Activated CD4-positive, alpha-beta memory T cell treated with anti-CD3 and anti-CD28 coated beads for 36 hours (primary cell): ENCODE measurements at places on chromosomes 7 and 10.

GRCh38 chr7:91866599-91867148 is 13.8 kb downstream of the MTERF1 start:
- peaks cover 2% of the 10 kb centered on the region for H3K4me1 ChIP-seq
- no peak overlapping the region for H3K27ac ChIP-seq
- peaks cover 5% of the 10 kb centered on the region for H3K36me3 ChIP-seq
- H3K27me3 ChIP-seq = no peaks in the 10 kb centered on the region
- no peak for DNase-seq
- no peak overlapping the region for H3K4me3 ChIP-seq

DNA sequence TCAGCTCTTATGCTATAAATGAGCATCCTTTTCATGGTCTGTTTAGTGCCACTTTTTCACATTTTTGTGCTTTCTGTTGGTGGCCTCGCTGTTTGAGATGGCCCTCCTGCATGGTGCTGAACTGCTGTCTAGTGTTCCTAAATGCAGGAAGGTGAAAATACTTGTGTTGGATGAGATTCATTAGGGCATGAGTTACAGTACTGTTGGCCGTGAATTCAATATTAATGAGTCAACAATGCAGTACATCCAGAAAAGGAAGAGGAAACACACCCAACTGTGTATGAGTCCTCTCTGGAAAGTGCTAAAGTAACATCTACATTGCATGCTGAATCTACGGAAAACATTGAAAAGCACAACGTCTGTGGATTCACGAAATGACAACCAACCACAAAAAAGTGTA is 124.0 kb downstream of the HERPUD2 start:
- H3K27me3 ChIP-seq = peaks cover 3% of the 10 kb centered on the region
- no peaks in the 10 kb centered on the region for H3K36me3 ChIP-seq
- H3K4me1 ChIP-seq = no peaks in the 10 kb centered on the region
- no peak for DNase-seq
- no peak overlapping the region for H3K4me3 ChIP-seq

DNA sequence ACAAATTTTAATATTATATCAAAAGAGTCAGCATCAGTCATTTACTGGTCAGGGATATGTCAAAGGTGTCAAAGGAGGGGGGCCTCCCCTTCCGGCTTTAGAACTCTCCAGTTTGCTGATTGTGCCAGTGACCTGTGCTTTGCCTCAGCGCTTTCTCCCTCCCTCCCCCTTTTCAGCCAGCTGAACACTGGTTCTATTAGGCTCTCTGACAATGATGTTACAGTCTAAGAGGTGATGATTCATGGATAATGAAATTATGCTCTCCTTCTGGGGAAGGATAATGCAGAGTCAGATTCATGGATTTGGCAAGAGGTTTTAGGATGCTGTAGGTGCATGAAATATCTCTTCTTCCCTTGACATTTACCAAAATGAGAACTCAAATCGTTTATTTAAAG is 6.1 kb downstream of the LRRTM3 start:
- no peak for DNase-seq
- no peak overlapping the region for H3K4me3 ChIP-seq
- no peak overlapping the region for H3K27ac ChIP-seq
- H3K4me1 ChIP-seq = no peaks in the 10 kb centered on the region

- no peak overlapping the region for H3K4me3 ChIP-seq
- no peaks in the 10 kb centered on the region for H3K27me3 ChIP-seq
- H3K36me3 ChIP-seq = no peaks in the 10 kb centered on the region
- DNase-seq = no peak
These were observed 85.8 kb upstream of the LRRC18 start for GRCh38 chr10:49025347-49025983.

GRCh38 chr10:52780391-52781155 is 8.0 kb upstream of the MBL2 start:
- H3K36me3 ChIP-seq = no peaks in the 10 kb centered on the region
- no peak overlapping the region for H3K4me3 ChIP-seq
- H3K27me3 ChIP-seq = no peaks in the 10 kb centered on the region
- H3K4me1 ChIP-seq = no peaks in the 10 kb centered on the region
- H3K27ac ChIP-seq = no peak overlapping the region
- no peak for DNase-seq

DNA sequence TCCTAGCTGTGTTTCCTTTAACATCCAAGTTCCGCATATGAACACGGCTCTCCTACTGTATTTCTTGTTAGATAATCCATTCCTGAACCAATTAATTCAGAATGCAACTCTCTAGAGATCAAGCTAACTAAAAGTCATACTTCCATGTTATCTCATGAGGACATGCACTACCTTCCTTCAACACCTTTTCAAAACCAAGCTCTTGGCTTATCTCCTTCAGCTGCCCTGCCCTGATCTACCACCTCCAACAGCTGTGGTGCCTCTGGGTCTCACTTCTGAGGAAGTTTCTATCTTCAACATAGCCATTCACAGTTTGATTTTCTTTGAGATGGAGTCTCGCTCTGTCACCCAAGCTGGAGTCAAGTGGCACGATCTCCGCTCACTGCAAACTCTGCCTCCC is 109.5 kb downstream of the IDE start:
- H3K36me3 ChIP-seq = peaks cover 40% of the 10 kb centered on the region
- H3K4me3 ChIP-seq = no peak overlapping the region
- H3K27me3 ChIP-seq = no peaks in the 10 kb centered on the region
- no peak for DNase-seq
- H3K4me1 ChIP-seq = no peaks in the 10 kb centered on the region

DNA sequence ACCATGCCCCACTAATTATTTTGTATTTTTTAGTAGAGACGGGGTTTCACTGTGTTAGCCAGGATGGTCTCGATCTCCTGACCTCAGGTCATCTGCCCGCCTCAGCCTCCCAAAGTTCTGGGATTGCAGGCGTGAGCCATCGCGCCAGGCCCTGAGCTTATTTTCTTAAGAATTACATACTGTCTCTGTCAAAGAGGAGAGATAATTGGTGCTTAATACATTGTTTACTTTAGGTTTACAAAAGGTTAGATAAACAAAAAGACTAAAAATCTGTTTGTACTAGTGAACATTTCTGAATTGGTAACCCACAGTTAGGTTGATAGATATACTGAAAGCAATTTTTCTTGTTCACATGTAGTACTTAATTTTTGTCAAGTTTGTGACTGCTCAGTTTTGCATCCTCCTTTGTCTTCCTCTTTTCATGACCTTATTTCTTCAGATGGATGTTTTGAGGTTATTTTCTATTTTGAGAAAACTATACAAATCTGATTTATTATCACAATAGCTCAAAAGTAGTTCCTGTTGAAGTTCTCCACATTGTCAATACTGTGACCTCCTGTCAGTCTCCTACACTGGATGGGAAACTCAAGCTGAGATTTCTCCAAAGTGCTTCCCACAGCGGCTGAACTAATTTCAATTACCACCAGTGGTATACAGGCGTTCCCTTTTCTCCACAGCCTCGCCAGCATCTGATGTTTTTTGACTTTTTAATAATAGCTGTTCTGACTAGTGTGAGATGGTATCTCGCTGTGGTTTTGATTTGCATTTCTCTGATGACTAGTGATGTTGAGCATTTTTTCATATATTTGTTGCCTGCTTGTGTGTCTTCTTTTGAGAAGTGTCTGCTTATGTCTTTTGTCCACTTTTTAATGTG is 22.5 kb downstream of the HHEX start:
- H3K4me3 ChIP-seq = no peak overlapping the region
- no peaks in the 10 kb centered on the region for H3K36me3 ChIP-seq
- no peaks in the 10 kb centered on the region for H3K4me1 ChIP-seq
- no peak overlapping the region for H3K27ac ChIP-seq
- no peak for DNase-seq

DNA sequence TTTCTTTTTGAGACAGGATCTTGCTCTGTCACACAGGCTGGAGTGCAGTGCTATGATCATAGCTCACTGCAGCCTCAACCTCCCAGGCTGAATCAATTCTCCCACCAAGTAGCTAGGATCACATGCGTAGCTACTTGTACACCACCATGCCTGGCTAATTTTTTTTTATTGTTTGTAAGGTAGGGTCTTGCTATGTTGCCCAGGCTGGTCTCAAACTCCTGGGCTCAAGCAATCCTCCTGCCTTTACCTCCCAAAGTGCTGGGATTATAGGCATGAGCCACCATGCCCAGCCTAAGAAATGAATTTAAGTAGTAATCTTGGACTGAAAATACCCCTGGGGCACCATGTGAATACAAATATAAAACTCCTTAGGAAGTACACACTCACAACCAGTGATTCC is 5.8 kb downstream of the NUDT13 start:
- H3K4me1 ChIP-seq = peaks cover 11% of the 10 kb centered on the region

GRCh38 chr7:21504021-21504420 is 38.8 kb upstream of the DNAH11 start:
- no peak overlapping the region for H3K4me3 ChIP-seq
- H3K4me1 ChIP-seq = no peaks in the 10 kb centered on the region
- no peaks in the 10 kb centered on the region for H3K27me3 ChIP-seq
- no peak for DNase-seq

DNA sequence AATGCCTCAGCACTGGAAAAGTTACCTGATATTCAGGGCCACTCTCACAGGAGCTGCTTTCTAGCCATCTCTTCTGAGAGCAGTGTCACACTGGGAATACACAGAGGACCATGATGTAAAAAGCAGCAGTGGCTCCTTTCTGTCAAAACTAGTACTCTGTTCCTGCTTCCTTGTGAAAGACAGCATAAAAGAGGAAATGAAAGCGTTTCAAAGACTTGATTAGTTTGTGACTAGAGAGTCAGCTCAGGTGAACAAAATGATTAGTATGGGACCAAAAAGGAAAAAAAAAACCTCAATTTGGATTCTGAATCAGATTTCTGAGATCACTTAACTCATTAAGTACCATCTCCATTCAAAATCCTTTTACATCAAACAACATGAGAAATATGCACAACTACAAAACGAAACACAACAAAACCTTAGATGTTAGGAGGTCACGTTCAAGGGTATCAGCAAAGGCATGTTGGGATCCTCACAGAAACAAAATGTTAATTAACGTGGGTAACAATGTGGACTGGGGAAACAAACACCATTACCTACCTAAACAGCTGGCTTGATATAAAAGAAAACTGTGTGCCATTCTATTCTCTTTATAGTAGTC is 103.7 kb downstream of the MACC1 start:
- H3K4me1 ChIP-seq = no peaks in the 10 kb centered on the region
- H3K4me3 ChIP-seq = no peak overlapping the region

DNA sequence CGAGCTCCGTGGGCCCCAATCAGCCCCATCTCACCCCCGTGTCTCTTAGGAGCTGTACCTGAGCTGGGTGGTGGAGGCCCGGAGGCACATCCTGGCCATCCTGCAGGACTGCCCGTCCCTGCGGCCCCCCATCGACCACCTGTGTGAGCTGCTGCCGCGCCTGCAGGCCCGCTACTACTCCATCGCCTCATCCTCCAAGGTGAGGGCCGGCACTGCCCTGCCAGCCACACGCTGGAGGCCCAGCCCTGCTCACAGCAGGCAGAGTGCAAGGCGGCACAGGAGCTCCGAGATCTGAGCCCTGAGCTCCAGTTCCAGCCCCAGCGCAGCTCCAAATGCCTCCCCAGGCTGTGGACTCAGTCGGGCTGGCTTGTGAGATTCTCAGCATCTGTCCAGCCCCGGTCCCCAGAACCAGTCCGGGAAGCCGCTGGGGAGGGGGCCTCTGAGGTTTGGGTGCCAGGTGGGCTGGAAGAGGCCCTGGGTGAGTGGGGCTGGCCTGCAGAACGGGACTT is 9.3 kb downstream of the TMEM120A start:
- H3K4me3 ChIP-seq = no peak overlapping the region
- H3K27me3 ChIP-seq = no peaks in the 10 kb centered on the region
- H3K4me1 ChIP-seq = peaks cover 5% of the 10 kb centered on the region
- DNase-seq = no peak
- H3K36me3 ChIP-seq = peaks cover 2% of the 10 kb centered on the region

GRCh38 chr10:110808615-110809014 is 63.1 kb upstream of the PDCD4 start:
- peaks cover 18% of the 10 kb centered on the region for H3K4me1 ChIP-seq
- no peak for DNase-seq
- no peak overlapping the region for H3K27ac ChIP-seq
- H3K4me3 ChIP-seq = no peak overlapping the region
- no peaks in the 10 kb centered on the region for H3K27me3 ChIP-seq
- H3K36me3 ChIP-seq = no peaks in the 10 kb centered on the region

DNA sequence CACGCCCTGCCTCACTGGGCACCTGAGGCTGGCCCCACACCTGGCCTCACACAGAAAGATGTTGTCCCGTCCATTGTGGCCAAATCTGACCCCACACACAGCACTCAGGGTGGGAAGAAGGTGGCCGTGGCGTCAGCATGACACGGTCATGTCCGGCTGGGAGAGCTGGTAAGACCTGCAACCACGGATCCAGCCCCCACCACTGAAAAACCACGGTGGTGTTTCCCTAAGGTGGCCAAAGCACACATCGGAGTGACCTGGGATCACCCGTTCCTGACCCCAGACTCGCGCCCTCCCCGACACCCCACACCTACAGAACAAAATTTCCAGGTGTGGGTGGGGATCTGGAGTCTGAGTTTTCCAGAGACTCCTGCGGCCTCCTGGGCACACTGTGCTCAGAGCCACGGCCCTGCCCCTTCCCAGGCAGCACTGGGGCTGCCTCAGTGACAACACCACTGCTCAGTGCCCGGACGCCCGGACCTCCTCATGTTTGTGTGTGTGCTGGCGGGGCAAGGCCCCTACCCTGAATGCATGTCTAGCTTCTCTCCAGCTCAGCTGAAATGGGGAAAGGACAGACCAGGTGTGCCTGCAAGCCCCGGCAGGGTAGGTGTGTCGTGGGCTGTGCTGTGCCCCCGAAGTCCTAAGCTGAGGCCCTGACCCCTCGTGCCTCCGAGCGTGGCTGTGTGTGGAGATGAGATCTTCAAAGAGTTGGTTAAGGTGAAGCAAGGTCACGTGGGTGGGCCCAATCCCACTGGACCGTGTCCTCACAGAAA is 36.1 kb downstream of the STK32C start:
- no peaks in the 10 kb centered on the region for H3K36me3 ChIP-seq
- DNase-seq = no peak
- no peak overlapping the region for H3K4me3 ChIP-seq
- H3K27me3 ChIP-seq = no peaks in the 10 kb centered on the region

GRCh38 chr10:83909001-83909400 is 230.3 kb upstream of the GHITM start:
- no peaks in the 10 kb centered on the region for H3K4me1 ChIP-seq
- H3K27me3 ChIP-seq = no peaks in the 10 kb centered on the region
- H3K4me3 ChIP-seq = no peak overlapping the region
- no peak for DNase-seq
- no peaks in the 10 kb centered on the region for H3K36me3 ChIP-seq

GRCh38 chr10:28505359-28505959 is 27.5 kb upstream of the WAC start:
- no peak for DNase-seq
- no peak overlapping the region for H3K4me3 ChIP-seq
- H3K27me3 ChIP-seq = no peaks in the 10 kb centered on the region
- H3K27ac ChIP-seq = no peak overlapping the region
- H3K36me3 ChIP-seq = no peaks in the 10 kb centered on the region
